ENCODE measurements at places on chromosomes 4 and X.

- DNase-seq: no peak
These were observed 9.1 kb downstream of the SLC7A3 start for GRCh38 chrX:70921709-70922352.

GRCh38 chrX:44308869-44309268 lies 34.6 kb downstream of the EFHC2 start:
- DNase-seq: no peak

GRCh38 chr4:36163198-36163597 lies 81.1 kb downstream of the ARAP2 start:
- DNase-seq: no peak

DNA sequence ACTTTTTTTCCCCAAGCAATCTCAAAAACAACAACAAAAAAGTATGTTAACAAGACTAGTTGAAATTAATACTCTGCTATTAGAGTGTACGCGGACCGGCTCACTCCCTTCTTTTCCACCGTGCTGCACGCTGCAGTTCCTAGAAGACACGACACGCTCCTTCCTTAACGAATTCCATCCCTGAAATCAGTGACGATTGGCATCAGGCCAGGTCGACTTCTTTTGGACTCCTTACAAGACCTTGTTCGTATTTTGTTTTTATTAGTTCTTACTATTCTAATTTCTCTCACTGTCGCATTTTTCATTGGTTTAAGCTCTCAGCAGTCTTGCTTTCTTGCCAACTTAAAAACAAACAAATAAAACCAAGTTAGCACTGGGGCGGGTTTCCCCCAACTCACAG lies 175.8 kb upstream of the PITX2 start:
- no peak for DNase-seq

DNA sequence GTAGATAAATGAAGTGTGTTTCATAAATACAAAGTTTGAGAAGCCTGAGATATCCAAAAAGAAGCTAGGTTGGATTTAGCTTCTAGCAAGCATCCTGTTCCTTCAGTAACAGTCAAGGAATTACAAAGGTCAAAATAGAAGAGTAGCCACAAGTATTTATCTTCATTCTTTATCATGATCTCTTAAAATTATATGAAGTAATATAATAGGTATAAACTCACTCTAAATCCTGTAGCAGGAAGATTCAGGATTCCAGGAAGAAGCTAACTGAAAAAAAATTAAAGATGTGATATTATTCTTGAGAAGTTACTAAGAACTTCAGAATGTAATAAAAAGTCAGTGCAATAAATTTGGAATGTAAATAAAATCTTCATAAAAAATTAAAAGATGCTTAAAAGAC lies 31.1 kb upstream of the RXFP1 start:
- no peak for DNase-seq

- DNase-seq: no peak
These were observed 21.7 kb upstream of the FAM156A start for GRCh38 chrX:52979993-52980392.

- DNase-seq: no peak
These were observed 150.2 kb downstream of the VEGFC start for GRCh38 chr4:176642472-176642871.

DNA sequence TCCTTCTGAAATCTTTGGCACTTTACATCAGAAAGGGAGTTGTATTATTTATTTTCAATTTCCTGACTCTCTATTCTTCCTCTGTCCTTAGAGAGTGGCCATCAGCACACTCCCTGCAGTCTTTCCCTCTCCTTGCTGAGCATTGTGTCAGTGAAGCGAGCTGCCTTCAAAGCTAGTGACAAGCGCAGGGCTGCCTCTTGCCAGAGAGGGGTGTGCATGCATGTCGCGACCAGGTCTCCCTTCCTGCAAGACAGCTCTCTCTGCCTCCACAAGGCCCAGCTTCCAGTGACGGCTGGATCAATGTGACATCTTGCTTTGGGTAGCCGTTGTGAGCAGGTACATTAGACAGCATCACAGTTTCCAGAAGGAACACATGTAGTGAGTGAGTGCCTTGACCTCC lies 810.9 kb upstream of the TENM3 start:
- DNase-seq: no peak

DNA sequence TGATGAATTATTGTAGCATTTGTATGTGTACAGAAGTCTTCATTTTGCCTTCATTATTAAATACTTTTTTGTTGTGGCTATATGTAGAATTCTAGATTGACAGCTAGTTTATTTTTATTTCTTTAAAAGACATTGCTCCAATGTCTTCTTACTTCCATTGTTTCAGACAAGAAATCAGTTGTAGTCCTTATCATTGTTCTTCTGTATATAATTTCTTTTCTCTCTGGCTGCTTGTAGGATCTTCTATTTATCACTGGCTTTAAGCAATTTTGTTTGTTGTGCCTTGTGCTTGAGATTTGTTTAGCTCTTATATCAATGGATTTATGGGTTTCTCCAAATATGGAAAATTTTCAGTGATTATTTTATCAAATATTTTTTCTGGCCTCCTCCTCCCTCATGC lies 13.5 kb upstream of the GATB start:
- no peak for DNase-seq

DNA sequence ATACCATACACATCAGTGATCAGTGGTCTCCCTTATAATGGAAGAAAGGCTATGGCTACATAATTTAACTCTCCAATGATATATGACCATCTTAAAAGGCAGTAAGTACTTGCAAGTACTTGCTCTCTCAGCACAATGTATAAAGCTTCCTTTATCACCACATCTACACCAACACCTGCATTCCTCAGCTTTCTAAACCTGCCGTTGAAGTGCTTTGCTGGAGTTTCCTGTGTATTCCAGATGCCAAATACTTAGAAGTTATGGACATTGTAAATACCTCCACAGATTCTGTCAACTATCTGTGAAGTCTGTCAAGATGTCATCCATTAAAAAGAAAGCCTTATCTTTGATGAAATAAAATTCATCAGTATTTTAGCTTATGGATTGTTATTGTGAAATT lies 335.0 kb upstream of the GALNTL6 start:
- no peak for DNase-seq

DNA sequence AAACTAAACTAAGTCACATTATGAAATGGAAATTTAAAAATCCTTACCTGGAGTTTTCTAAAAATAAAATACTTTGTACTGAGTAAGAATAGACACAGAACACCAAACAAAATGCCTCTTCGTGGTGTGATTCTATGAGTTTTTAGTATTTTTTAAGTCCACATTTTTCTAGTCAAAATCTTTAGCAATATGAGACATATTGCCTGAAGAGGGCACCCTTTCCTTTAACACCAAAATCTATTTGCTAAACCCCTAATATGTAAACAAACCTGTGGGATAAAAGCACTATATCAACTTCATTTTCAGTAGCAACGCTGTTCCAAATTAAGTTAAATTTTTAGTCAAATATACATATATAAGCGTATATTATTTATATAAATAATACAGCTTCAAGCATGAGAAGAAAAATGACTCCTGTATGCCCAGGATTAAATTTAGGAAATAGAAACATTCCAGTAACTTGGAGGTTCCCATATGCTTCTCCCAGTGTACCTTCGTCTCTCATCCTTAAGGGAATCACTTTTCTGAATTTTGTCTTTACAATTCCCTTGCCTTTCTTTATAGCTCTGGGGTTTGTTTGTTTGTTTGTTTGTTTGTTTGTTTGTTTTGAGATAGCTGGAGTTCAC lies 23.0 kb upstream of the PGM2 start:
- no peak for DNase-seq

- DNase-seq: no peak
These were observed 21.4 kb upstream of the RBPJ start for GRCh38 chr4:26299254-26299882.

GRCh38 chrX:44344194-44344593 lies 722 bp upstream of the EFHC2 start:
- peak; percentile 23 for DNase-seq

- DNase-seq: no peak
These were observed 94.8 kb upstream of the ADAMTS3 start for GRCh38 chr4:72663828-72664227.

DNA sequence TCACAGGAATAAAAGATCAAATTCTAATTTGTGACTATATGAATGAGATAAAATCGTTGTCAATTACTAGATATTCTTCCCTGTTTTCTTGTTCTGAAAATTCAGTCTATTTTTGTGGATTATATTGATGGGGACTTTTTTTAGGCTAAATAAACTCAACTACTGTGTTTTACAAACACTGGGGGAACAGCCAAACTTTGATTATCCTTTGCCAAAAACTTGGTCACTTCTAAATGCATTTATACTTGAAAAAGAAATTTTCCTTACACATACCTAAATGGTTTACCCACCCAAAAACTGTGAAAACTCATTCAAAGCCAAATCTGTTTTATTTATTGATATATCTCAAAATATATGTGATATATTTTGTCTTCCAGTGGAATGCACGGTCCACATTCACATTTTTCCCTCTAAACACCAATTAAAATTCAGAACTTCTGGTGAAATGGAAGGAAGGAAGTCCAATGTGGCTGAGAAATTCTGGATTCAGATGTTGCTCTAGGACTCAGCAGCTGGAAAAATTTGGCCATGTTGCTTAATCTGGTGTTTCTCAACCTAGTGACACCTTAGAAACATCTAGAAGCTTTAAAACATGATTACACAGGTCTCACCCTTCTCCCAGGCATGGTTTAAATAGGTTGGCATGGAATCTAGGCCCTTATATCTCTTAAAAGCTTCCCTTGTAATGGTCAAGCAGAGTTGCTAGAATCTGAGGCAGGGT lies 28.6 kb upstream of the ARHGAP24 start:
- DNase-seq: no peak

DNA sequence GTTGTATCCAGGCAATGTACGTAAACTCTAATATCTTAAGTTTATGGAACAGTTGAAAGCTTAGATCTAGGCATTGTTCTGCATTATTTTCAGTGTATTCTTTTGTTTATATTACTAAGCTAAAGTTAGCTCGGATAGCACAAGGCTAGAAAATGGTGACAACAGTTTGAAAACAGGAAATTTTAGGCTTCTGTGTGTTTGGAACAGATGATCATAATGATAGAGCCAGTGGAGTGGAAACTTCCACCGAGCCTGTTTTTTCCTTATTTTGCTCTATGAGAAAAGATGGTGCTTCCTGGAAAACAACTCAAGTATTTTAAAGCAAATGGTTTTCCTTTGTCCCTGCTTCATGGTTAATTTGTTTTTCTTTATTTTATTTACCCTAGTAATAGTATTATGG lies 70.8 kb downstream of the GAB1 start:
- no peak for DNase-seq

DNA sequence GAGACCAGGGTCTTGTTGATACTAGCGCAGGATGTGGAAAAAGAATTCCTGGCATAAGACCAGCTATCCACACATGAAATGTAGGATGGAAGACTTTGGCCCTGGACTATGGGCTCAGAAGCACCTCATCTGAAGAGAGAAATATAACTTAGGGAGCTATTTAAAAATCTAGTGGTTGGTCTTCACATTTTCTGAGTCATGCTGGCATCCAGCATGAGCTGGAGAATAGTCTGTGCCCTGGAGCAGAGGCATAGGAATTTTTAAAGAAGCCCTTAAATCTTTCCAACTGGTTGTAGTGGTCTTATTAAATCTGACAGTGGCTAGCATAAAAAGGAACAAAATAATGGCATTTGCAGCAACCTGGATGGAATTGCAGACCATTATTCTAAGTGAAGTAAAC lies 86.3 kb downstream of the SMARCA5 start:
- DNase-seq: no peak

DNA sequence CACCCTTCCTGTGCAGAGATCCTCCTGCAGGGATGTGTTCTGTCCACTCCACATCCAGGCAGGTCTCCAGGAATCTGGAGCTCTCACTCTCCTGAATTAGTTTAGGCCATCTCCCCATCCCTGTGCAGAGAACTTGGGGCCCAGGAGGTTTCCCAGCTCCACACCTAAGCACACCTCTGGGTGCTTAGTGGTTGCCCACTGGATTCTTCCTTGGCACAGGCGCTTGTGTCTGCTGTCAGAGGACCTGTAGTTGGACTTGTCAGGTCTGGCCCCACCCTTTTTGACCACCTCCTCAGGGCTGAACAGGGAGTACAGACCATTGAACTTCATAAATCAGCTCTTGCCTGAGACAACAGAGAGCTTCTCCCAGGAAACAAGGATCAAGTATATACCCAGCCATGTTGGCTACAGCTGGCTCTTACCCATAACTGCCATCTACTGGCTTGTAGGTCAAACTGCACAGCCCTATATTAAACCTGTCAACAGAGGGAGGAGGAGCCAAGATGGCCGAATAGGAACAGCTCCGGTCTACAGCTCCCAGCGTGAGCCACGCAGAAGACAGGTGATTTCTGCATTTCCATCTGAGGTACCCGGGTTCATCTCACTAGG lies 275.5 kb downstream of the PPARGC1A start:
- DNase-seq: no peak

DNA sequence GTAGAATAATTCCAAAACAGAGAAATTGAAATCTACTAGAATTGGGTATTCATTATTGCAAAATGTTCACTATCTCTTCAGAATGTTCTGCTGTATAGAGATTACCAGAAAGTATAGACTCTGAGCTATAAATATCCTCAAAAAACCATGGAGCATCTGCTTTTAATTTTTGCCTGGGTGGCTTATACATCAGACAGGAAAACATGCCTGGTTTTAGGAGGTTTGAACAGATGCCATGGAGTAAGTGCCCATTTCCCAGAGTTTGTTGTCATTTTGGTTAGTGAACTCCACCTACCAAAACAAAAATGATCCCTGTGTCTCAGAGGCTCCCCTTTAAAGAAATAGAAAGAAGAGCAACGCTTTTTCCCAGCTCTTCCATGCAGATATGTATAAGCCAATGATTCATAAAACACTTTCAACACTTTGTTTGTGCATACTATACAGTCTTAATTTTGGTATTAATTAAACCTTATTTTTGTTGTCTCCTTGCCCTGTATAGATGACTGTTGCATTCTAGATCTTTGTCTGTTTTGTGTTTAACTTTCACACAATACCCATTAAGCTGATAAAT lies 68.7 kb downstream of the MEPE start:
- DNase-seq: no peak

- DNase-seq: peak; percentile 6
These were observed 13.4 kb downstream of the ARHGEF6 start for GRCh38 chrX:136767104-136767941.

DNA sequence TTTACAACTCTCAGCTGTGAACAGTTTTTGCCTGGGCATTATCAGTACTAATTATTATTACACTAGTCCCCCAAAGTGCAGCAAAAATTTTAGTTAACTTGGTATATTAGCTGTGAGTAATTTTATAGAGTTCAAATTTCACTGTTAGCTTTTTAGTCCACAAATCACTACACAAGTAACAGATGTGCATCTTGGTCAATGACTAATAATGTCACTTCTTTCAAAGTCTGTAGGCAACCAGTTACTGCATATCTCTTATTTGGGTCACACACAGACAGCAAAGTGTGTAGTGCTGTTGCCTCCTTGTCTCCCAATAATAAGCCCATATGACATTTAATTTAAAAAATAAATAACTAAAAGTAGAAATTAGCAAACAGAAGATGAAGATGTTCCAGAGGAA lies 159.9 kb downstream of the SCFD2 start:
- no peak for DNase-seq

GRCh38 chr4:93182722-93183121 lies 645.8 kb upstream of the ATOH1 start:
- no peak for DNase-seq

GRCh38 chr4:22020129-22020528 lies 71.6 kb upstream of the KCNIP4 start:
- no peak for DNase-seq

Data from activated naive CD4-positive, alpha-beta T cell (primary cell).